DMS53 (cell line): ENCODE measurements at places on chromosomes 12 and 14.
A peak's percentile ranks its signal among the peaks of the same experiment; 100 is the strongest.

DNA sequence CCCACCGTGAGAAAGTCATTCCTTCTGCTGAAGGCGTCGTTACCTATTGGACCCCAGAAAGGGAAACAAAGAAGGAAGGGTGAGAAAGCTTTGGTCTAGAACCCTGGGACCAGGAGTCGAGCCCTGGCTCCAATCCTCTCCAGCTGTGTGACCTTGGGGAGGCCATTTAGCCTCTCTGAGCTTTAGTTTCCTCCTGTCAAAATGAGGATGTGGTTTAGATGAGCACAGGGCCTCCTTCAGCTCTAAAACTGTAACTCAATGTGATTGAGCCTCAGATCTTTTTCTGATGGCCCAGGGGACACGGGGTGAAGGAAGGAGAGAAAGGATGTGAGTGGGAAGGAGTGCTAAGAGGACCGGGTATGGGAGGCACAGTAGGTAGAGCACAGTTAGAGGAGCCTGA, 7.7 kb downstream of the JDP2 start:
- DNase-seq, result no peak

DNA sequence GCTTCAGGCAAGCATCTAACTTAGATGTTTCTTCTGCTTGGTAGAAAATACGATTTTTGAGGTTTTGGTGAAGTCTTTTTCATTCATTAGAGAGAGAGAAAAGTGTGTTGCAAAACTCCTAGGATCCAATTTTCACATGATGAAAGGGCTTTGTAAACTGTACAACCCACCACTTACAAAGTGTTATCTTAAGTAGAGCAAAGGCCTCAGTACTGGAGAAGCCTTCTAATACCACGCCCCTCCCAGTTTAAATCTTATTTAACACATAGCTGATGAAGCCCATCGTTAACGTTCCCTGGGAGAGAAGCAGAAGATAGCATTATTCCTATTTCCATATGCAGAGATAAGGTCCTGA, 869 bp downstream of the APOLD1 start:
- DNase-seq, result no peak

DNA sequence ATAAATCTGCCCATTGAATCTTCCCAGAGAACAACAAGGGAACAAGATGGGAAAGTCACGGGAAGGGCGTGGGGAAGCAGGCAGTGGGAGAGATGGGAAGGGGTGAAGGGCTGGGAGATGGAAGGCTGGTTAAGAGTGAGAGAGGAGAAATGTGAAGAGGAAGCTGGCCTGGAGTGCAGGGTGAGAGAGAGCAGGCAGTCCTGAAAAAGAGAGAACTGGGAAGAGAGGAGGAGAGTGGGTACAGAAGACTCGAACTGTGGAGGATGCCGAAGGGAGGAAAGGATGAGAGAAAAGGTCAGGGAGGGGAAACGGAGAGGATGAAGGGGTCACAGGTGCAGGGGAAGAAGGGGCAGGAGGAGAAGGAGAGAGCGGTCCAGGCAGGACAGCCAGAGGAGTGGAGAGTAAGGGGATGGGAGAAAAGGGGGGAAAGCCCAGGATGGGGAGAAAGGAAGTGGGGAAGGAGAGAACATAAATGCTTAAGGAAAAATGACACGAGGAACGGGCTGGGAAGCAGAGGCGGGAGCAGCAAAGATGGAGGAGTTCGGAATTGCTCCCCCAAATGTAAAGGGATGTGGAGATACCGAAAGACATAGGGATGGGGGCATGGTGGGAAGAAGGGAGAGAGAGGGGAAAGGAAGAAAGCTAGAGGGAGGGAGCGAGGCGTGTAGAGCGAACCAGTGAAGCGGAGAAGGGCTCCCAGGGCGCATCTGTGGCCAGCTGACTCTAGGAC, 1.2 kb downstream of the PIANP start:
- no peak for DNase-seq

GRCh38 chr12:45879363-45879895, 110.9 kb downstream of the SCAF11 start:
- DNase-seq, result no peak

- no peak for DNase-seq
These were observed 110.2 kb upstream of the GSC start for GRCh38 chr14:94880106-94880505.

DNA sequence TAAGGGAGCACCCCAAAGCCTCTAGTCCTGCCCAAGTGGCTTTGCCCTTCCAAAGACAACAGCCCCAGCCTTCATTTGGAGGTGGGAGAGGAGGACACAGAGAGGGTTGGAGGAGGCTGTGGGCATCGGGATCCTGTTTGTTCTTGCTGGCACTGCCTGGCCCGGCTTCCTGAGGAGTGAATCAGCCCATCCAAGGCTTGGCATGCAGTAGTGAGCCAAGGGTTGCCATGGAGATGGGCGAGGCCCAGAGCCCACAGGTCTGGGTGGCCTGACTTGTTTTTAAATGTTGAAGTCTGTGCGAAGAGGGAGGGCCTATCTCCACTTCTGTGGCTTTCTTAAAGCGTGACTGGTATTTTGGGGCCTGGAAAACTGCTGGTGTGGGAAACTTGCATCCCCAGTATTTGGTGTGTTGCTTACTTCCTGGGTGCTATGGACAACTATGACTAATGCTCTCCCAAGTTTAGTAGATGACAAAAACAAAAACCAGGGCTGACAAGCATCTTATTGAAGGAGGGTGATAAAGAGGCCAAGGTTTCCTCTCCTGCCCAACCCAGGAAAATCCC, 15.8 kb downstream of the CD9 start:
- peak; percentile 87 for DNase-seq

DNA sequence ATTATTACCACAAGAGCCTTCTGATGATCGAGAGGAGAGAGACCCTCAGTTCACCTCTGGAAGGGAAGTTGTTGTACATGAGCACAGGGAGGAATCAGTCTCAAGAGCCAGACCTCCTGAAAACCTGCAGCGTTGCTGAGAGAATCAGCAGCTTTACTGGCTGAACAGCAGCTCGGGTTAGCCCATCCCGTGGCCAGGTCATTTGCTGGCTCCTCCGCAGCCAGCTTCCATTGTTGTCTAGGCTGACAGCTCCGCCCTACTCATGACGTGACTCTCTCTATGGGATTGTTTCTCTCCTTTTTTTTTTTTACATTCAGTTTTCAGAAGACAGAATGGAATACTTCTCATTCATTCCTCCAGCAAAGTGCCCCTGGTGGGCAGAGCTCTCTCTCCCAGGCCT, 69.9 kb downstream of the TGFB3 start:
- no peak for DNase-seq

GRCh38 chr14:25800841-25801240, 750.9 kb upstream of the STXBP6 start:
- DNase-seq, result no peak

- no peak for DNase-seq
These were observed 32.1 kb upstream of the PPP2R5C start for GRCh38 chr14:101729382-101729781.
